Epithelial cell of umbilical artery (primary cell): ENCODE measurements at places on chromosomes 6 and 20. TPM values are rescaled to one million over a fixed set of nuclear protein-coding genes. Genes with fewer than 3 reads are reported as not detected.

The TNFRSF21 gene
- 15.9 and 16.0 TPM in 2 replicates for total RNA-seq

The BICRAL gene
- total RNA-seq = 1.5 and 2.3 TPM in 2 replicates

The PRKN gene
- total RNA-seq = 0.15 and 0.97 TPM in 2 replicates

The CCN6 gene
- not detected in 2 replicates for total RNA-seq

The TFB1M gene
- 14.3 and 29.0 TPM in 2 replicates for total RNA-seq

The RUNX2 gene
- total RNA-seq = under 0.01 TPM in 1 of 2 replicates, not detected in the other

The FAM217B gene
- total RNA-seq = 2.7 and 3.2 TPM in 2 replicates

The PAX1 gene
- total RNA-seq = not detected in 2 replicates

The TASP1 gene
- 7.8 and 10.9 TPM in 2 replicates for total RNA-seq

The RBM24 gene
- total RNA-seq = 0.30 and 1.3 TPM in 2 replicates

The ZBTB9 gene
- 4.6 and 4.9 TPM in 2 replicates for total RNA-seq

The PRDM13 gene
- not detected in 2 replicates for total RNA-seq

The FAXC gene
- 1.1 and 2.6 TPM in 2 replicates for total RNA-seq

The MYL9 gene
- total RNA-seq = 1.7 and 1.9 TPM in 2 replicates

The IL20RA gene
- not detected in 2 replicates for total RNA-seq

The PEX6 gene
- total RNA-seq = 13.3 and 26.4 TPM in 2 replicates

The MAS1L gene
- not detected in 2 replicates for total RNA-seq

The LHFPL5 gene
- total RNA-seq = not detected in 2 replicates

The SLC24A3 gene
- total RNA-seq = not detected in 2 replicates

The FLRT3 gene
- total RNA-seq = under 0.01 and 0.46 TPM in 2 replicates

The OR2B6 gene
- not detected in 2 replicates for total RNA-seq

The TMC2 gene
- not detected in 2 replicates for total RNA-seq

The APCDD1L gene
- 3.6 and 6.5 TPM in 2 replicates for total RNA-seq

The TBXT gene
- total RNA-seq = not detected in 2 replicates
